ENCODE measurements at places on chromosomes 5 and 9.

DNA sequence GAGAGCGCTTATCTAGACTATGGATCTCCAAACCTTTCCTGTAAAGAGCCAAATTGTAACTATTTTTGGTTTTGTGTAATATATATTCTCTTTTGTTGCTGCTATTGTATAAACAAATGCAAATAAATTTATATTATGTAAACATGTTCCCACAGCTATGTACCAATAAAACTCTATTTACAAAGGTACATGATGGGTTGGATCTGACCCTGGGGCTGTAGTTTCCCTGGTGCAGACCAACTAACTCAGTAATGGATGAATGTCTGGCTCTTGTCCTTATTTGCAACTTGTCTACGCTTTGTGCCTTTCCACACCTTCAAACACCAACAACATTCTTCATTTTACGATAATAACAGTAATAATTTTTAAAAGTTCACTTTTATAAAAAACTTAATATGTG is 27.5 kb upstream of the SPINK14 start:
- no peak for DNase-seq

GRCh38 chr9:128094950-128095544 is 27.0 kb downstream of the SLC25A25 start:
- DNase-seq: no peak

DNA sequence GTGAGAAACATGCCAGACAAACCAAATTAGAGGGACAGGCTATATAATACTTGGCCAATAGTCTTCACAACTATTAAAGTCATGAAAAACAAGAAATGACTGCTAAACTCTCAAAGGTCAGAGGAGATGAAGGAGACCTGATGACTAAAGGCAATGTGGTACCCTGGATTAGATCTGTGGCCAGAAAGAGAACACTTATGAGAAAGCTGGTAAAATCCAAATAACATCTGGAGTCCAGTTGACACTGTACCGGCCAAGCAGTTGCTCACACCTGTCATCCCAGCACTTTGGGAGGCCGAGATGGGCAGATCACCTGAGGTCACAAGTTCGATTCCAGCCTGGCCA is 24.4 kb downstream of the ATOX1 start:
- no peak for DNase-seq

- DNase-seq: no peak
Observed at GRCh38 chr5:33223563-33224284, 217.0 kb upstream of the TARS1 start.

DNA sequence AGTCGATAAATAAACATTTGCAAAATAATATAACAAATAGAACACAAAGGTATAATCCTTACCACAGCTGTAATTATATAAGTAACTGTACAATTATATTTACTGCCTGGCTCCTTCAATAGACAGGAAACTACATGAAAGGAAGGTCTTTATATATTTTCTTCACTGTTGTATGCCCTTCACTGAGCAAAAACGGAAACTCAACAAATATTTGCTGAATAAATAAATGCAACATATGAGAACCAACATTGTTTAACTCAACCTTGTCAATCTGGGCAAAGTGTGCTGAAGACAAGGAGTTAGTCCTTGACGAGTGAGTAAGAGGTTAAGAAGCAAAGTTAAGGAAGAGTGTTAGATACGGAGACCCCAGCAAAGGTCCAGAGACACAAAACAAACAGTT is 22.6 kb downstream of the PSMD5 start:
- no peak for DNase-seq

GRCh38 chr9:135017899-135018298 is 69.6 kb upstream of the OLFM1 start:
- no peak for DNase-seq

DNA sequence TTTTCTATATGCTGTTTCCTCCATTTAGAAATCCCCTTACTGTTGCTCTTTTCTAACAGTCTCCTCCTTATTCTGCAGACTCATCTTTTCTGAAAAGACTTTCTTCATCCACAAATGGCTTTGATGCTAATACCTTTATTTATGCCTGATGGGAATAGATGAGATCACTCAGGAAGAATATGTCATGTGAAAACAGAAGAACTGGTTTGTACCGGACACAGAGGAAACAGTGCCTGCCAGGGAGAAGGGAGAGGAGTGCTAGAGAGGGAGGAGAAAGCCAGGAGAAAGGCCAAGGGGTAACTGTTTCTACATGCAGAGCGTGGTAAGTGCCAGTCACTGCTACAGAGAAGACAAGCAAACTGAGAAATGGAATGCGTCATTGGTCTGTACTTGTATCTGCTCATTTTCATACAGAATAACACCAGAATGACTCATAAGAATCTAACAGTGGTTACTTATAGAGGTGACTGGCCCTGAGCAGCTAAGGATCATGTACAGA is 45.9 kb upstream of the PJA2 start:
- DNase-seq: peak; percentile 71

- DNase-seq: no peak
Observed at GRCh38 chr9:124263800-124264426, 6.2 kb downstream of the NEK6 start.

DNA sequence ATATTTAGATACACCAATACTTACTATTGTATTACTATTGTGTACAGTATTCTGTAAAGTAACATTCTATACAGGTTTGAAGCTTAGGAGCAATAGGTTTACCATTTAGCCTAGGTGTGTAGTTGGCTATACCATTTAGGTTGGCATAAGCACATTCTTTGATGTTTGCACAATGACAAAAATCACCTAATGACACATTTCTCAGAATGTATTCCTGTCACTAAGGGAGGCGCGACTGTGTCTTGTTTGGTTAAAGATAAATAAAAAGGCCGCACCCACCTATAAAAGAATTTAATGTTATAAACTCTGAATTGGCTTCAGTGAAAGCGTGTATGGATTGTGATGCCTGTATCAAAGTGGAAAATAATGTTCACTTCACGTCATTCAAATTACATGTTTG is 1815.4 kb upstream of the CDH6 start:
- DNase-seq: no peak

- no peak for DNase-seq
Observed at GRCh38 chr5:128192368-128192767, 108.8 kb downstream of the SLC12A2 start.

GRCh38 chr5:117680426-117680825 is 1105.8 kb upstream of the SEMA6A start:
- DNase-seq: no peak

DNA sequence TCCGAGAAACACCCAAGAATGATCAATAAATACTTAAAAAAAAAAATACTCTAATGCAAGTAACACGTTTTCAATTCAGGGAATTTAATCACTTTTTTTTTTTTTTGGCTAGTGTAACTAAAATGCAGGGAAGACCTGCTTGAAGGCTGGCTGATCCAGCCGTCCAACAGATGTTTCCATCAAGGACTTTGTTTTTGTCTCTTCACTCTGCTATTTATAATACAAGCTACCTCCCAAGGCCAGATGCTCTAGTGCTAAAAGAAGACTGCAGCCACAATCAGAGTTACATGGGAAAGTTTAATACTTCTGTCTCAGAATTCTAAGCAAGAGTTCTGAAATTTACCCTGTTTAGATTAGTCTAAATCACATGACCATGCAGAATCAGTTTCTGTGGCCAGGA is 14.5 kb downstream of the TBCA start:
- DNase-seq: no peak

- no peak for DNase-seq
Observed at GRCh38 chr9:107620236-107620635, 130.7 kb upstream of the KLF4 start.

- DNase-seq: no peak
Observed at GRCh38 chr9:112132356-112132755, 42.7 kb downstream of the SUSD1 start.

- no peak for DNase-seq
Observed at GRCh38 chr5:163005949-163006348, 431.4 kb upstream of the CCNG1 start.

GRCh38 chr5:103283869-103284268 is 25.3 kb downstream of the MACIR start:
- DNase-seq: no peak

GRCh38 chr5:79236362-79236969 is 535 bp downstream of the JMY start:
- peak; percentile 57 for DNase-seq

DNA sequence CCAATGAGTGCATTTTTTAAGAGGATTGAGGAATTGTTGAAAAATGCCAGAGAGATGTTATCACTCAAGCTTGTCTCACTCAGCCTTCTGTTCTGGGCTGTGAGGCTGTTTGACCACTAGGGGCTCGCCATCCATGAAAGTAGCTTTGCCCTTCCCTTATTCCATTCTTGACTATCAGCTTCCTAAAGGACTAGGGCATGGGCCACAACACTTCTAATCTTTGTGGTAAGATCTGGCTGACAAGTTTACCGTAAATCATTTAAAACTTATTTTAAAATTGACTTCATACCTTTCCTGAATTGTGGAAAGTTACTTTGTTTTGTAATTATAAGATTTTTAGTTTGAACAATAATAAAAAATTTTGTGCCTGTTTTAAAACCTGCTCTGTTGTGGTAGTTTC is 49.5 kb downstream of the TJP2 start:
- DNase-seq: peak; percentile 48

DNA sequence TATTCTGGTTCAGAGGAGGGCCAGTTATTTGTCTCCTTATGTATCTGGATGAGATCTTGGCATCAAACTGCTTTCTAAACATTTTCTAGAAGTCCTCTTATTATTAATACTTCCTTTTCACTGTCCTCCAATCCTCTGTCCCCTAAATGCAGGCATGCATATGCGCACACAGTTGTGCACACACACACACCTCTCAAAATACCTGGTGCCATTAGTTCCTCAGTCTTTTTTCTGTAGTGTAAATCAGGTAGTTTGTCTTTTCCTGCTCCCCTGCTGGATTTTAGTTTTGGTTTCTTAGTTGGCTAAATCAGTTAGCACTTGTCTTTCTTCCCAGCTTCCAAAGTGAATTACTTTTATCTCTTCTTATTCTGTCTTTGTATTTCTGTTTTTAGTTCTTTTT is 55.8 kb upstream of the LRRC70 start:
- no peak for DNase-seq

DNA sequence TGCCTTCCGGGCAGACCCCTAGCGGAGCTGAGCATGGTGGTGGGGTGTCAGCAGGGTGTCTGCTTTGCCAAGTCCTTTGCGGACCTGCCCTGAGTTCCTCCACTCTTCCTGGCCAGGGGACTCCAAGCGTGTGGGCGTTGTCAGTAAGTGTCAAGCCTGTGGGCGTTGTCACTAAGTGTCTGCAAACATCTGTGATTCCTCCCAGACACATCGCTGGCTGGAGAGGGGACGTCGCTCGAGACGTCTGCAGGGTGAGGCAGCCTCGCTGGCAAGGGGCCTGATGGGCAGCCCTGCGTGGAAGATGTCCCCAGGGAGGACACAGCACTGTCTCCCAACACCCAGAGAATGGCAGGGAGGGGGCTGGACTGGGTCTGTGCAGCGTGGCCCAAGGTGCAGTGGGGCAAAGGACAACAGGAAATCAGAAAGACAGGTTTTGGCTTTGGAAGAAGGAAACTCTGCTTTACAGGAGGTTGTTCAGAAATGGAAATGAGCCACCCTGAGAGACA is 28.8 kb downstream of the ADAMTSL2 start:
- peak; percentile 3 for DNase-seq

DNA sequence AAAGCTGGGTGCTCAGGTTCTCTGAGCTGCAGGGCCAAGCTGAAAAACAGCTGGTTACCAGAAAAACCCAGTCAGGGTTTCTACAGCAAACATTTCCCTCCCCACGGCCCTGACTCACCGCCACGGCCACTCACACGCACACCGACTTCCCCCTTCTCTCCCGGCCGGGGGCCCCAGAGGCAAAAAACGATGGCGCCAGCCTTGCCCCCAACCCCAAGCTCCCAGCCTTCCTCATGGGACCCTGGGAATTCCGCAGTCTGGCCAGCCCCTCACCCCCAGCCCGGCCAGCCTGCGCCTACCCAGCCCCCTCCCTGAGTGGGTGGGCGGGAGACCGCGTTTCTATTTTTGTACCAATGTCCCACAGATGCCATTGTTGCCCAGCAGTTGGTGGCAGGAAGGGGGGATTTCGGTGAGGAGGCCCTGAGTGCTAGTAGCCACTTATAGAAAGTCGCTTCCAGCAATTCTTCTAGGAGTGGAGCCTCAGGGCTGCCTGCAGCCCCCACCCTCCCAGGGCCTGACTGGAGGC is 18.4 kb downstream of the ENG start:
- no peak for DNase-seq

DNA sequence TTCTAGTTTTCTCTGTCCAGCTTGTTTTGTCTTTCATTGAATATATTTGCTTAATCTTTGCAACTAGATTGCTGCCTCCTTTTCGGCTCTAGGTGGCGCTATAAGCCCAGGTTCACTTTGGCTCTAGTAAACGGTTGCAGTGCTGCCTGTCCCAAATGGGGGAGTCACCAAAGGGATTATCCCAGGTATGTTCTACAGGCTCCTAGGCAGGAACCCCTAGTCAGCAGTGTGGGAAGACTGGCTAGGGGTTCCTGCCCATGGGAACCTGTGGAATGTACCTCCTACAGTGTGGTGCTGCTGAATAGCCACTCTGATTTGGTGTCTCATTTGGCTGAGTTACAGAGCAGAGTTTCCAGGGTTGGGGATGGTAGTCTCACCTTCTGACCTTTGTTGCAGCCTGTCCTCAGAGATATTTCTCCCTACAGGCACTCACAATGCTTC is 85.2 kb downstream of the ARSB start:
- peak; percentile 65 for DNase-seq

DNA sequence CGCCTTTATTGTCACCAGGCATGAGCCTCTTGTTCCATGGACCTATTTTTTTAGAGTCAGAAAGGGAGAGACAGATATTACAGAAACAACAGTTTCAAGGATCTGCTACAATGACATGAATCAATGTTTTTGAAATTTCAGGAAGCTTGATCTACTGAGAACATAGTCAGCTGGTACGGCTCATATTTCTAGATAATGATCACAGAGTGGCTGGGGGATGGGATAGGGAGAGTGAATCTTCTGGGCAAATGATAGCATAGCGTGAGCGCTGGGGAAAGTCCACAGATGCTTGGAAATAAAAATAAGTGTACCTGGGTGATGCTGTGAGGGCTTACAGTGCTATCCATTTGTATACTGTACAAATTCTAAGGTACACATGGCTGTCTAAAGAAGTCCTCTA is 340.4 kb downstream of the EBF1 start:
- no peak for DNase-seq

GRCh38 chr5:71892641-71893365 is 173.7 kb downstream of the CARTPT start:
- DNase-seq: no peak
